ENCODE measurements at places on chromosomes 5 and 9.

DNA sequence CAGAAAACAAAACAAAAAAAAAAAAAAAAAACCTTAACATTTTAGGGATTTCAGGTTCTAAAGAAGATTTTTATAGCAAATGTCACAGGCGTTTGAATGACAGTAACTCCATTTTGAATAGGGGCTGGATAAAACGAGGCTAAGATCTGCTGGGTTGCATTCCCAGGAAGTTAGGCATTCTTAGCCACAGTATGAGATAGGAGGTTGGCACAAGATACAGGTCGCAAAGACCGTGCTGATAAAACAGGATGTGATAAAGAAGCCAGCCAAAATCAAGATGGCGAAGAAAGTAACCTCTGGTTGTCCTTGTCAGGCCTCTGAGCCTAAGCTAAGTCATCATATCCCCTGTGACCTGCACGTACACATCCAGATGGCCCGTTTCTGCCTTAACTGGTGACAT is 425.6 kb upstream of the PTPRD start:
- no peak for DNase-seq

DNA sequence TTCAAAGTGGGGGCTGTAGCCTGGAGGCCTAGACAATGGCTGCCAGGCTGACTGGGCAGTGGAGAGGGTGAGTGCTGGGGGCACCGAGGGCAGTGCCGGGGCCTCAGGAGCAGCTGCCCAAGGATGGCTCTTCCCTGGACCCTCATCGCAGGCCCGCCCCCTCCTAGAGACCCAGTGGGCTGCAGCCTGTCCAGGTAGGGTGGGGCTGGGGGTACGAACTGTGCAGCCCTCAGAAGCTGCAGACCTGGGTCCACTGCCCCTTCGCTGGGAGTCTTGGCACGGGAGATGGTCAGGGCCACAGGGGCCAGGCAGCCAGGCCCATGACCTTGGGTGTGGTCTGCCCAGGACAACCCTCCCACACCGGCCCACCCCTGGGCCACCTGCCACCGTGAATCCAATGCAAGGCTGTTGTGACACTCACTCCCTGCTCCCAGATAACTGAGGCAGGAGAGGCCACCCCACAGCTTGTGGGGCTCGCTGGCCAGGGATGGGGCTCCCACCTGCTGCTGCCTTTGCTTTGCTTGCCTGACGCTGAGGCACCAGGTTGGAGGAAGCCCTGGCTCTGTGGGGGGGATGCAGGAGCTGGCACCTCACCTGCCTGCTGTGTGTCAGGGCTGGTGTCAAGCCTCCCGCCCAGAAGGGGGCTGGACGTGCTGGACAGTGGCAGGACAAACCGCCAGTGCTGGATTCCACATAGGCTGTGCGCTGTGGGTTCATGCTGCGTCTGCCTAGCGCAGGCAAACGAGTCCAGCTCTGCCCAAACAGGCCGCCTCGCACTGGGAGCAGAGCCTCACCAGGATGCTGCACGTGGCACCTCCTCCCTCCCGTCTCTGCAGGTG is 23.1 kb upstream of the SLC9A3 start:
- no peak for DNase-seq

DNA sequence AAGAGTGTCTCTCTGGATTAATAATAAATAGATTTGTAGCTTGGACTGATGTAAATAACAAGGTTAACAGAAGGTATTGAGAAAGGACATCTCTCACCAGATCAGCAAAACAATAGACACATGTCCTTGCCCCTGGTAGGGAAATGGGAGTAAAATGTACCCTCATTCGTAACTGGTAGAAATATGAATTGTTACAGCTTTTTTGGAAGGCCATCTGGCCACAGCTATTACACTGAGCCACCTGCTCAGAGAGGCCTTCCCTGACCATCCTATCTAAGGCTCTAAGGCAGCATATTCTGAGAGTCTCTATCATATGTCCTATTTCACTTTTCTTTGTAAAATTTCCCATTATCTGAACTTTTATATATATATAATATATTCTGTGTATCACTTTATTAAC is 129.1 kb upstream of the MAP1B start:
- no peak for DNase-seq

DNA sequence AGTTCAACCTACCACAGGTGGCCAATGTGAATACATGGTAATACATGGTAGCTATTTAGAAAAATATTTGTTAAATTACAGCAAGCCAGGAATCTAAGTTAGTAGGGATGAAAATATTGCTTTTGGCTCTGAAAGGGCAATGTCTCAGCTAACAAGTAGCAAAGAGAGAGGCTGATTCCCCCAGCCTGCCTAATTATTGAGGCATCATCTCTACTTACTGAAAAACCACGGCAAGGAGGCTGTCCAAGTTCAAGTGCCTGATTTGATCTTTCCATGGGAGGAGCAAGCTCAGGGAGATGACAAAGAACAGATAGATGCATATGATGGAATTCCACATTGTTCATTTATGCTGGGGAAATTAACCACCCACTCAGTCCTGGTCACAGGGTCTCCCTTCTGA is 28.7 kb upstream of the UBTD2 start:
- no peak for DNase-seq

DNA sequence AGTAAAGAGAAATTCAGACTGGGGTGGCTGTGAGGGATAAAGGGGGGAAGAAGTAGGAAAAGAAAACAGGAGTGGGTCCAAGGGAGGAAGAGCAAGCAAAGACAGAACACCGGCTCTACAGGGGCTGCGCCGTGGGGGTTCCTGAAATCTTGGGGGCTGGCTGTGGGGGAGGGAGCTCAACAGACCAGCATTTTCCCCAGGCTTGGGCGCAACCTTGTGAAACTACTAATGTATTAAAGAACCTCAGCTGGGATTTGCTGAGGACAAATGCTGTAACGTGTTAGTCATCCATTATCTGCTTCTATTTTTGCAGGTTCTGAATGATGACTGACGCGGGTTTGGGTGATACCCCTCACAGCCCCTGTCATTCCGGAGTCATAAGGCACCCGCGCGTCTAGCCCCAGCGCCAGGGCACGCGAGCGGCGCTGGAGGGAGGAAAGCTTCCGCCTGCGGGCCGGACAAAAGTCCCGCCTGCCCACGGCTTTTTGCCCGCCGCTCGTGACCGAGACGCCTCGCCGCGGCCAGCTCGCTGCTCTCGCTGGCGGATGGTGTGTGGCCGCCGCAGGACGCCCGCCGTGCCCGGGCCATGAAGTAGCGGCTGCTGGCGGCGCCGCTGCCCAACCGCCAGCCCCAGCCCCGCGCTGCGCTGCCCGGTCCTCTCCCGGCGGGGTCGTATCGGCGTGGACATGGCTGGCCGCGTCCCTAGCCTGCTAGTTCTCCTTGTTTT is 110.6 kb downstream of the PAM start:
- no peak for DNase-seq

DNA sequence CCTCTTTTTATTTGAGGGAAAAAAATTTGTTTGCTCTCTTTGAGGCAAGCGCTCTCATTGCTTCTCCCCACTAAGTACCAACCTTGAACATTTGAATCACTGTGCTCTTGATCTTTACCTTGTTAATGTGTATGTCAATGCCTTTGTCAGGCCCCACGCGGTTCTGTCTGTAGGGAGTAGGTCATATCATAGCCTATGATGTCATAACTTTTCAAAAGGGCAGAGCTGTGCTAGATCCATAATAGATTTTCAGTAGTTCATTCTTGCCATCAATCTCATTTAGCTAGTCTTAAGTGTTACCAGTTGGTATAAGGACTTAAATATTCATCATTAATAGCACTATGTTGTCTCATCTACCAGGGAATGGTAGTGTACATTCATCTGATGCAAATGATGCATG is 56.6 kb downstream of the MAST4 start:
- DNase-seq: no peak

GRCh38 chr9:134548618-134549017 is 93.0 kb upstream of the COL5A1 start:
- no peak for DNase-seq

DNA sequence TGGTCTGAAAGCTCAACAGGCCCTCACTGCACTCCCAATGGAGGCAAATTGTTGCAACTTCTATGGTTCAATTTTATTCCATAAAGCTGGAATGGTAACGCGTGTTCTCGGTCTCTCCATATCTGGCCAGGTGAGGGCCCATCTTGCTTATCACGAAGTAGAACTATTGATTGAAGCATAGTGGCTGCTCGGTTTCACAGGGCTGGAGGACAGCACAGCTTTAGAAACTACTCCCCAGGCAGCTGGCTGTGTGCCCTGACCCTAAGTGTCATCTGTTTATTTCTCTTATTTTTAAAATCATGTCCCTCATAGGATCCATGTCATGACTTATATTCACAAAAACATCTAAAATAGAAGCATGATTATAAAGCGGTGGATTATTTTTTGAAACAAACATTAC is 223.4 kb downstream of the NPR3 start:
- no peak for DNase-seq

DNA sequence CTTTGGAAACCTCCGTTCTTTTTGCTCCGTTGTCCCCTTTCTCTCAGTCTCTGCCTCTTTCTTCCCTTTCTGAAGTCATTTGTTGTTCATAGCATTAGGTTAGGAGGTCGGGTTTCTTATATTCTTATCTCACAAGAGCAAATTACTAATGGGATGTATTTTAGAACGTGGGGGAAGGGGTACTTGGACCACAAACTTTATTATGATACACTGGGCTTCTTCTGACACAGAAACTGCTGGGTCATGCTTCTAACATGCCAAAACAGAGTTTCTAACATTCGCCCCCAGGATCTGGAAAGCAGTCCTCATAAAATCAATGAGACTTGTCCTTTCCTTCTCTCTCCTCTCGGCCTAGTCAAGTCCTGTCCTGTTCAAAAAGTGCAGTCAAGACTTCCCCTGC is 334.4 kb downstream of the GADD45G start:
- DNase-seq: no peak

DNA sequence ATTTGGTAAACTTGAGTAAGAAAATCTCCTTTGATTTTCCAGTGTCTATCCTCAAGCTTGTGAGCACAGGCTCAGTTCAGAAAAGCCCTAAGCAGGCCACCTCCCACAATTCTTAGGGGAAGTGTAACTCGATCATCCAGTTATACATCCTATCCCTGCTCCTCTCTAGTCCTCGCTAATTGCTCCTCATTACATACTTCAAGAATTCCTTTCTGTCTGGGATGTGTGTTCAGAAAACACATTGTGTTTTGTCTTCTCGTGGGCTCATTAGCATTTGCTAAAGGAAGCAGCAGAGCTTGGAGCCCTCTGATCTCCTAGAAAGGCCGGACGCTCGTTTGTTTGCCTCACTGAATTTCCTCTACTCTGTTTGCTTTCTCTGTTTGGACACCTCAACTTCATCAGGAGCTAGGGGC is 268.2 kb upstream of the RFX3 start:
- no peak for DNase-seq

DNA sequence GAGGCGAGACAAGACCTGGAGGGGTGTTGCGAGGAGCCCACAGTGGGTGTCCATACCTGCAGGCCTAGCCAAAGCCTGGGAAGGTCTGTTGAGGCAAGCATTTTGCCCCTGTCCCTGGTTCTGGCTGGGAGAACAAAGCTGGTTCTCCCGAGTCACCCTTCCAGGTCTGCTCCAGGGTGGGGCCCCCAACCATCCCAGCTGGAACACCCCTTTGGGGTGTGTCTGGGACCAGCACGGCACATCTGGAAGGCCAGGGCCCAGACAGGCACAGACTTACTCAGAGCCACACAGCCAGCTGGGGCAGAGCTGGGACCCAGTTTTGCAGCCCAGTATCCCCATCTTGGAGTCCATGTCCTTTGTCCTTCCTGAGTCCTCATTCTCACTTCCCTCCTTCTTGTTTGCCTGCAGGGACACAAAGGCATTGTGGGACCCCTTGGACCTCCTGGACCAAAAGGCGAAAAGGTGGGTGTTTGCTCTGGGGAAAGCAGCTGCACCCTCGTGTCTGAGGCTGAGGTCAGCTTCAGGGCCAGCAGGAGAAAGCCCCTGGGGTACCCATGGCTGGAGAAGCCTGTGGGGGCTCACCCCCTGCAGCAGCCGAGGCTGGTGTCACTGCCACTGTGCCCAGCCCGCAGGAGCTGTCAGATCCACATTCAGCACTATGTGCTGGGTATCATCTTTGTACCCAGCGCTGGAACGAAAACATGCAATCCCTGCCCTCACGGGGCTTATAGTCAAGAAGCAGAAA is 38.4 kb upstream of the ORM1 start:
- DNase-seq: no peak

GRCh38 chr9:127493592-127494303 is 42.4 kb downstream of the LRSAM1 start:
- DNase-seq: no peak

- no peak for DNase-seq
These were observed 150.1 kb upstream of the OTULINL start for GRCh38 chr5:14431534-14431933.

- DNase-seq: no peak
These were observed 62.8 kb upstream of the CPEB4 start for GRCh38 chr5:173825215-173825865.

GRCh38 chr5:132256086-132256782 is 1.3 kb upstream of the PDLIM4 start:
- DNase-seq: no peak

- no peak for DNase-seq
These were observed 14.7 kb downstream of the SLC45A2 start for GRCh38 chr5:33969572-33970452.

DNA sequence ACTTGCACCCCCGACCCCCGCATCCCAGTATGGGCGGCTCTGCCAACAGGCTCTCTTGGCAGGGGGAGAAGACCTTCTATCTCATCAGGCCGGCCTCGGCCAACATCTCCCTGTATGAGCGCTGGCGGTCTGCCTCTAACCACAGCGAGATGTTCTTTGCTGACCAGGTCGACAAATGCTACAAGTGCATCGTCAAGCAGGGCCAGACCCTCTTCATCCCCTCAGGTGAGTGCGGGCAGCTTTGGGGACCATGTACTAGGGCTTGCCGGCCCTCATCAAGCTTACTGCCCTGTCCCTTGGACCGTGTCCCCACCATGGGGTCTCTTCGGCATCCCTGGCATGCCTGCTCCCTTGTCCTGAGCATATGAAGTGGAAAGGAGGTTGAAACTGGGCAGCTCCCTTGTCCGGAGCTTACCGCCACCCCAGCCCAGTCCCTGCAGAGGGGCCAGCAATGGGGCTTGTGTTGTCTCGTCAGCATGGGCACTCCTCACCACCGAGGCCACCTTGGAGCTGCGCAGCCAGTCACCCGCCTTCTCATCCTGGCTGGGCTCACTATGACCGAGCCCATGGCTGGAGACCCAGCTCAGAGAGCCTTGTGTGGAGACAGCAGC is 78.1 kb downstream of the PHF2 start:
- no peak for DNase-seq

GRCh38 chr5:24855485-24855884 is 210.7 kb upstream of the CDH10 start:
- DNase-seq: no peak

DNA sequence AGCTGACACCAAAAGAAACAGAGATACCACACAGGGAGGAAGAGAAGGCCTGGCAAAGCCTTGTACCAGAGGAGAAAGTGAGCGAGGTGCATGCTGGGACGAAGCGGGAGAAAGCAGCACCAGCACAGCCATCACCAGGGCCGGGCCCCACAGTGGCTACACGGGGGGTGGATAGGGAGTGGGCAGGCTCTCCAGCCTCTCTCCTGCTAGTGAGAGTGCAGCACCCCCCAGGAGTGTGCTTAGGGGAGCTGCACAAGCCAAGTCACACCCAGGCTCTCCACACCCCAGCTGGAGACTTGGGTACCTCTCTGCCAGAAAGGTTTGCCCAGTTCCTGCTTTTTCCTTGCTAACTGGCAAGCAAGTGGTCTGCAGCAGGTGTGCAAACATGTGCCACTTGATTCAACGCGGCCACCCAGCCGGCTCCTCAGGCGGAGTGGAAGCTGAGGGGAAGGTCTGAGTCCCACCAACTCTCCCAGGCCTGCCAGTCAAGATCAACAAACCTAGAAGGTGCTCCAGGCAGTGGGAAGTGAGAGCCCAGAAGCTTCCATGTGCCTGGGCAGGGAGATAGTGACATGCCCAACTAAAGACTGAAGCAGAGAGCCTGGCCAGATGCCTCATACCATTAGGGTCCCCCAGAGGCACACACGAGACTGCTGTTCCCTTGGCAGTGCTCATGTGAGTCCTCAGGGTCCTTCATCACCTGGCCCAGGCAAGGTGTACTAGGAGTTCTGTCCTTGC is 39.9 kb downstream of the BICD2 start:
- no peak for DNase-seq
